ENCODE measurements at places on chromosomes 4 and X. TPM values are rescaled to one million over a fixed set of nuclear protein-coding genes. Genes with fewer than 3 reads are reported as not detected.

DNA sequence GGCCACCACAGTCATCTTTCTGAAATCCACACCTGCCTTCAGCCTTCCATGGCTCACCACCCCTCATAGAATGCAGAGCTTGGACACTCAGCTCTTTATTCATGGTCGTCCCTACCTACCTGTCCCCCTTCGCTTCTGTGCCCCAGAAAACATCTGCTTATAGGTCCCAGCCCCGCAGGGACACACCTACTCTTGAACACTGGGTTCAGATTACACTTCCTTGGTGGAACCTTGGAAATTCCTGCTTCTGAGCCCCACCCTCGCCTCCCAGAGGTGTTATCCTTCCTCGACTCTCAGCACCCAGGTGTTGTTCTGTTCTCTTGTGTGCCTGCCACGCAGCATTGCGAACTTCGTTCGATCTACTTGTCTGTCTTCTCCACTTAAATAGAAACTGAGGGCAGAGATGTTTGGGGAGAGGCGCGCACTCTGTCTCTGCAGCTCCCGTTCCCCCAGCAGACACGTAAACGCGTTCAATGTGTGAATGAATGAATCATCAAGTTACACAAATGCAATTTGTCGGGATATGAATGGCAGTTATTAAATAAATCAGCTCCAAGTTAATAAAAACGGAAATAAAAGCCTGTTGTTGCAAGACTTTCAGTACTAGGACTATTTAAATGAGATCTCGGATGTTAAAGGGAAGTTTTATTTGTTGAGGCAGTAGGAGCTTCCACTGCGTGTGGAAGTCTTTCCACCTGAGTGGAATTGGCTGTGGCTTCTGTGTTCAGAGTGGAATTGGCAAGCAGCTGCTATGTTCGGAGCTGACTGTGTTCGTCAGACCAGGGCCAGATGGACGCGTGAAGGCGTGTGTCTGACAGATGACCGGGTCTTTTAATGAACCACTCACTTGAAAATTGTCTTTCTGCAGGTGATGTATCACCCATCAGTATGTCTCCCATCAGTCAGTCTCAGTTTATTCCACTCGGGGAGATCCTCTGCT, 95.6 kb downstream of the STOX2 start:
- DNase-seq = no peak

DNA sequence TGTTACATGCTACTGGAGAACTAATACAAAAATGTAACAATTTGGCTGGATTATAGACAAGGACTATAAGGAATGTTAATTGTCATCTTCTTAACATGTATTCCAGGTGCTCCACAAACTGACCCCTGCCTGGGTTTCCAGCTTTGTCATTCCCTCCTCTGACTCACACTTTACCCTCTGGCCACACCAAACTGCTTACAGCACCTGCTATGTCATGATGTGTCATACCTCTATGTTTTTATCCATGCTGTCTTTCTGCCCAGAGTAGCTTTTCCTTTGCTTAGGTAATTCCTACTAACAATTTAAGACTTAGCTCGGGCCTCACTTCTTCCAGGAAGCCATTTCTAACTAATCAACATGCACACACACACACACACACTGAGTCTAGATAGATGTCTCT, 14.0 kb upstream of the SHROOM4 start:
- DNase-seq = no peak

The MAGEA2 gene
- total RNA-seq = not detected

DNA sequence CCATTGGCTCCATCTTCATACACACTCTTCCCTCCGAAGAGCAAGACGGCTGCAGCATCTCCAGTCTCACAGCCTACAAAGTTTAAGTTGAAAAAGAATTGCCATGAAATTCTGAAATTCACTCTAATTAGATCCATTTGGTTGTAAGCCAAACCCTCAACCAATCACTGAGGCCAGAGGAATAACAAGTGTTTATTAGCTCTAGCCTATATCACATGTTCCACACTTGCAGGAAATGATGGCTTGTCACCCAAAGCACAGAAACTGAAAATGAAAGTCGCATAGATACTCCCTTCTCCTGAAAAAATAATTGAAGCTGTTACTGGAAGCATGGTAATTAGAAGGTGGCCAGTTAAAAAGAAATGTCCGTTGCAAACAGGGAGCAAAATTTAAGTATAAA, 1071.8 kb downstream of the CCSER1 start:
- peak; percentile 49 for DNase-seq

GRCh38 chrX:8432396-8432795, 32.2 kb upstream of the VCX3B start:
- DNase-seq = no peak

DNA sequence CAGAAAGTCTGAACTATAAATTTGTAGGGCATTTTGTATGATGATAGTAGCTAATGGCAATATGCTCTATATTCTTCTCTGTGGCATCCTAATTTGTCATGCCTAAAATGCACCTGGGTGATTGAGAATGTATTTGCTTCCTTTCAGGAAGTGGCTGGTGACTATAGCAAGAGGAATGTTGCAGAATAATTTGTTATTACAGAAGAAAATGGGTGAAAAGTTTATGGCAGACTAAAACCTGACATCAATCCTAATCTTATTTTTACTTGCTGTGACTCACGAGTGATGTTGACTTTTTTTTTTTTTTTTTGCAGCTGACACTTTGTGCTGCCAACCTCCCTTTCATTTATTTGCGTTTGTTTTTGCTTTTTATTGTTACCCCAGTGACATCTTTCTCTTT, 141.1 kb downstream of the MSL3 start:
- DNase-seq = peak; percentile 72

The FAAH2 gene
- not detected for total RNA-seq

DNA sequence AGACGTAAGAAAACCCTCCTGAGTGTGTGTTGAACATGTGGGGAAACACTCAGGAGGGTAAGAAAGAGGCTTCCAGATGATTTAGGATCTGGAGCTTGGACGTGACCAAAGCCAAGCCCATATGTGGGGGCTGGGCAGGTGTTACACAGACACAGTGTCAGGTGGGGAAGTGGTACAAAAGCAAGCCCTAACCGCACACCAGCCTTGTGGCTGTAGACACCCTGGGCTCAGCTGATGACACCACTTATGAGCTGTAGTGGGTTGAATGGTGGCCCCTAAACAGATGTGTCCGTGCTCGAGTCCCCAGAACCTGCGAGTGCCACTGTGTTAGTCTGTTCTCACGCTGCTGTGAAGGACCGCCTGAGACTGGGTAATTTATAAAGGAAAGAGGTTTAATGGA, 25.0 kb upstream of the NSG1 start:
- DNase-seq = no peak

GRCh38 chrX:258291-259040, 22.7 kb upstream of the PLCXD1 start:
- DNase-seq = no peak

GRCh38 chr4:65450899-65451298, 219.4 kb downstream of the EPHA5 start:
- DNase-seq = no peak

- DNase-seq = peak; percentile 73
These were observed 102.0 kb downstream of the PTTG2 start for GRCh38 chr4:38062088-38062775.

The PABPC5 gene
- total RNA-seq = 3.7 TPM

GRCh38 chr4:45663628-45664081, 460.2 kb downstream of the GABRG1 start:
- no peak for DNase-seq

DNA sequence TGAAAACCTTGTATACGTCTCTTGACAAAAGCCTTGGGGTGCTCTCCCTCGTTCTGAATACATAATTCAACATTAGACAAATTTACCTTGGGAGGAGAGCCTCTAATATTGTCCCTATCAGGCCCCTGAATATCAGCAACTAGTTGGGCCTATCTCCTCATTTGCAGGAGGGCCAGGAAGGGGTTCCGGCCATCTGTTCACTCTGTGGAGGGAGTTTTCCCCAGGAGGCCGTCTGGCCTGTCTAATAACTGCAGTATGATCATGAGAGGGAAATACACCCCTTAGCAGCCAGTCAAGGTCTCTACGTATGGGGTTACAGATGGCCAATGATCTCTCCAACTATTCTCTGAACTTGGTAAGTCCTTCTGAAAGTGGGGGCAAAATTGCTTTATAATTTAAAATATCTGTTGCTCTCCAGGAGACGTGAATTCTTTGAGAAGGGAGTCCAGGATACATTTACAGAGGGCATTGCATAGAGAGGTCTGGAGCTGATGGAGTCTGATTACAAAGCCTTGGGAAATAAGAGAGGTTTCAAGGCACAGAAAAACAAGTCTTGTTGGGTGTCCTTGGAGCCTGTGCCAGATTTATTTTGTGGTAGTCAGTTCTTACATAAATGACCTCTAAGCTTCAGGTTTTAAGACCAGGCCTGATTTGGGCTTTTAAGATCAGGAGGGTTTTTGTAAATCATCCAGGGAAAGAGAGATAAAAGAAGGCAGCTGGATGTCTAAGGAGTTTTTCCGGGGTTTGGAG, 48.2 kb upstream of the UXT start:
- peak; percentile 59 for DNase-seq

GRCh38 chrX:110004215-110004614, 1.3 kb downstream of the TMEM164 start:
- DNase-seq = no peak

DNA sequence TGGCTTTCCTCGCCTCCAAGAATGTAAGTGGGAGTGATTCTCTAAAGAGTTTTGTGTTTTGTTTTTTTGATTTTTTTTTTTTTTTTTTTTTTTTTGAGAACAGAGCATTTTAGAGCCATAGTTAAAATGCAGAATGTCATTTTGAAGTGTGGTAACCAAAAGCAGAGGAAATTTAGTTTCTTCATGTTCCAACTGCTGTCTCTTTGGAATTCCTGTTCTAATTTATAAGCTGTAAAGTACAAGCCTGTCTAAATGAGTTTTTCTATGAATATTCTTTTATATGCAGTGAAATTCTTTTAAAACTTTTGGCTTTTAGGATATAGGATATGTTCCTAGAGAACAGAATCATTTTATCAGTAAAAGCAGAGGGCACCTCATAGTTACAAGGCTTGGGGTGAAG, 74.2 kb downstream of the KIT start:
- DNase-seq = no peak

DNA sequence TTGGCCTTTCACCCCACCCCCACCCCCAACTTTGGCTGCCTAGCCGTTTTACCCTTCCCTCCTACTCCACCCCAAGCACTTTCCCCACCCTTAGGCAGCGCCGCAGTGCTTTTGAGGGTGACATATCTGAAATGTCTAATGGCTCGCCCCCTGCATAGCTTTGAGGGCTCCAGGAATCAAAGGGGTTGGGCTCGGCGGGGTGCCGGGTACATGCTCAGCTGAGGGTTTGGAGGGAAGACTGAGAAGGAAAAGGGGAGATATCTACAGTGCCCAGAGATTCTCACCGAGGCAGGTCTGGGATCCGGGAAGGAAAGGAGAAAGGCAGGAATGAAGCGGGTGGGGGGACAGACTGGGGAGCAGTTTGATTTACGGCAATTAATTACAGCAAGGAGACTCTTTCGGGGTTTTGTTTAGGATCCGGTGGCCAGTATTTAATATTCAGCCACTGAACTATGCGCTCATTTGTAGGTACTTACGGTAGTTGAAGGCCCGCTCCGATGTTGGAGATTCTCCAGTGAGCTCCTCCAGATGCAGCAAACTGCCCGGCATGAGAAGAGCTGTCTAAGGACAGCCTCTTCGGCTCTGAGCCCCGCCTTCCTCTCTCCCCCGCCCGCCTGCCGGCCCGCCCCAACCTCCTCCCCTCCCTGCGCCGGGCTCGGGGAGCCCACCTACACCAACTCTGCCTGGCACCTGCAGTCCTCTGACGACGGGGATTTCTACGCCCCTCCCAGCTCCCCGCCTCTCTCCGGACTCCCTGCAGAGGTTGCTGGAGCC, at the start of gene IGSF1:
Gene IGSF1 (minus strand): TSS at position 569 of the 774 bp plus-strand sequence. CDS start 2,632 bp downstream, outside the sequence.
- DNase-seq = no peak

DNA sequence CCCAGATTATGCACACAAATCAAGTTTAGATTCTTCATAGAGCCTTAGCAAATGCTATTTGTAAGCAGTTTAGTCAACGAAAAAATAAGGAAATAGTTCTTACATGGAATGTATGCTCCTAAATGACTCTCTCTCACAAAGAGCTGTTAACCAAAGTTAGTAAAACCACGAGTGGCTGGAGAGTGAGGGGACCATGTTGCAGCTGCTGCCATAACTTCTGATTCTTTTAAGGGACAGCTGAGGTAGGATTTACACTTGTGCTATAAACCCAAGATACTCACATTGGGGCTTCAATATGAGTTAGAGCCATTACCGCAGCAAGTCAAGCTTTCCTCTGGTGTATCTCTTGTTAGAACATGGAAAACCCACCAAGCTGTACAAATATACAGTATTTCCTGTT, 2.7 kb downstream of the DOCK11 start:
- peak; percentile 31 for DNase-seq

DNA sequence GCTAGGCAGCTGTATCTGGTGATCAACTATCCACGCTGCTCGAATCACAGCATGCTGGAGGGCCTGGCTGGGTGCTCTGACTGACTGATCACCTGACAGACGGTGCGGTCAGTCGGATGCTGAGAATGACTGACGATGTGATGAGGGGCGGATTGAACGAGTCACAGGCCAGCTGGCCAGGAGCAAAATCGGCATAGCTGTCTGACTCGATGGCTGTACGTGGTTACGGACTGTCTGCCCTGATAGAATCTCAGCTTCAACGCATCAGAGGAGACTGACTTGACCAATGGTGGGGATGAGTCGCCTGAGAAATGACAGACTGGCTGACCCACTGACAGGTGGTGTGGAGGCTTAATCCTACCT, 1.0 kb upstream of the SUV39H1 start:
- peak; percentile 32 for DNase-seq

- DNase-seq = peak; percentile 54
These were observed 54.7 kb upstream of the NPNT start for GRCh38 chr4:105840426-105841174.

GRCh38 chrX:69323786-69324720, 158.8 kb upstream of the PJA1 start:
- DNase-seq = no peak

- DNase-seq = peak; percentile 65
These were observed 1.1 kb downstream of the OCIAD2 start for GRCh38 chr4:48905363-48906015.

The SNX25 gene
- total RNA-seq = 28.3 TPM

GRCh38 chr4:33369446-33369845, 2649.3 kb downstream of the PCDH7 start:
- peak; percentile 2 for DNase-seq

All from LHCN-M2 (cell line).